ENCODE measurements at places on chromosomes 5 and 9.

DNA sequence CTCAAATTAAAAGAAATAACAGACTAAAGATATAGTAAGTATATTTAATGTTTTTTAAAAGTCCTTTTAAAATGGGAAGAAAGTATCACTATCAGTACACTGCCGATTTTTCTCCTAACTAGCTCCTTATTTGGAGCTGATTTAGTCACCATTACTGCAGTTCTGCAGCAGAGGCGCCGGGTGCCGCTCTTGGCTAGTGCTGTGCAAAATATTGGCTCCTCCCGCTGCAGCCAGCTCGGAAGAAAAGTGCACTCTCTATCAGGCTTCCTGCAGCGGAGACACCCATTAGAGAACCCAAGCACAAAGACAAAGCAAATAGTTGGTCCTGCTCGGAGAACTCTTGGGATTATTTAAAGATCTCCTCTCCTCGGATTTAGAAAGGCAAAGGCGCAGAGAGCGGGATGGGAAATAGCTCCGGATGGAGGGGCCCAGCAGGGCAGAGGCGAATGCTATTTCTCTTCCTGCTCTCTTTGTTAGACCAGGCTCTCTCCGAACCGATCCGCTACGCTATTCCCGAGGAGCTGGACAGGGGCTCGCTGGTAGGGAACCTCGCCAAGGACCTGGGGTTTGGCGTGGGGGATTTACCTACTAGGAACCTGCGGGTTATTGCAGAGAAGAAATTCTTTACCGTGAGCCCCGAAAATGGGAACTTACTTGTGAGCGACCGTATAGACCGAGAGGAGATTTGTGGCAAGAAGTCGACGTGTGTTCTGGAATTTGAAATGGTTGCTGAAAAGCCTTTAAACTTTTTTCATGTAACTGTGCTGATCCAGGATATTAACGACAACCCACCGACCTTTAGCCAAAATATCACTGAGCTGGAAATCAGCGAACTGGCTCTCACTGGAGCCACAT is at the start of gene PCDHGB3:
Gene PCDHGB3, plus strand, starts transcription at position 249 of the 855 bp plus-strand sequence. Its CDS starts 153 bp downstream, at position 402.
- no peak for DNase-seq

- no peak for DNase-seq
Observed at GRCh38 chr5:174204535-174205313, 159.2 kb downstream of the NSG2 start.

GRCh38 chr5:43110606-43111170 is 10.0 kb upstream of the ZNF131 start:
- no peak for DNase-seq

DNA sequence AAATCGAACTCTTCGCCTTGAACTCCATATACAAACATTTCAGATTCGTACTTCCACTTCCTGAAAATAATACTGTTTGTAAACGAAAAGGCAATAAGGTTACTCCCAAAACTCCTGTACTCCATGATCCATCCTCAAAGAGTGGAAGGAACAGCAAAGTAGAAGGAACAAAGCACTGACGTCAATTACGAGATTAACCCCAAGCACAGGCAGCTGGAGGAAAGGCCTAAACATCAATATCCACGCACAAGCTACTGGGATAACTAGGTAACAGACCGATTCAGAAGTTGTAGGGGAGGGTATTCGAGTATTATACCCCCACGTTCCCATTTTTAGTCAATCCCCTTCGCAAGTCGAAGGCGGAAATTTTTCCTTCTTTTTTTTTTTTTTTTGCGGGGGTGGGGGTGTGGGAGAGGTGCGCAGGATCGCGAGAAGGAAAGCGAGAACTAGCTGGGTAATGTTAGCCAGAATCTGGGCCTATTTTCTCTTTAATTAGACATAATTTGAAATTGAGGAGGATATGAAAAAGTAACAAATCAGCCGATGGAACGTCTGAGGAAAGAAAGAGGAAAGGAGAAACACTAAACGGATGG is 909 bp downstream of the AFF4 start:
- DNase-seq, result no peak

- DNase-seq, result no peak
Observed at GRCh38 chr9:29044959-29045358, 1471.7 kb upstream of the C9orf72 start.

DNA sequence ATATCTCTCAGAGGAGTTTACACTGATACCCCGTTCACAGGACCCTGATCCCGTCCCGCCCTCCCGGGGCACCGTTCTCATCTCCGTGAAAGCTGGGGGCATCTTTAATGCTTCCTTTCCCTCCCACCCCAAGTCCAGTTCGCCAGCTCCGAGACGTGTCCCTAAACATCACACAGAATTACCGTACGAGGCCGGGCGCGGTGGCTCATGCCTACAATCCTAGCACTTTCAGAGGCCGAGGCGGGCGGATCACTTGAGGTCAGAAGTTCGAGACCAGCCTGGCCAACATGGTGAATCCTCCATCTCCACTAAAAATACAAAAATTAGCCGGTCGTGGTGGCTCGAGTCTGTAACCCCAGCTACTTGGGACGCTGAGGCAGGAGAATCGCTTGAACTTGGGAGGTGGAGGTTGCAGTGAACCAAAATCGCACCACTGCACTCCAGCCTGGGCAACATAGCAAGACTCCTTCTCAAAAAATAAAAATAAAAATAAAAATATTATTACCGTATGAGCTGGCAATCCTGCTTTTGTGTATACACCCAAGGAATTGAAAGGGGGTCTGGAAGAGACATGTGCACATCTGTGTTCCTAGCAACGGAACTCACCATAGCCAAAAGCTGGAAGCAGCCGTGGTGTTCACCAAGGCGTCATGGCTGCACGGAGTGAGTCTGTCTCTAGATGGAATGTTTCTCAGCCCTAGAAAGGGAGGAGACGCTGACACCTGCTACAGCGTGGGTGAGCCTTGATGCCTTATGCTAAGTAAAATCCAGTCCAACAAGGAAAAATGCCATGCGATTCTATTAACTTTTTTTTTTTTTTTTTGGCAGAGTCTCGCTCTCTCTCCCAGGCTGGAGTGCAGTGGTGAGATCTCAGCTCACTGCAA is 1.2 kb upstream of the ABO start:
- no peak for DNase-seq

DNA sequence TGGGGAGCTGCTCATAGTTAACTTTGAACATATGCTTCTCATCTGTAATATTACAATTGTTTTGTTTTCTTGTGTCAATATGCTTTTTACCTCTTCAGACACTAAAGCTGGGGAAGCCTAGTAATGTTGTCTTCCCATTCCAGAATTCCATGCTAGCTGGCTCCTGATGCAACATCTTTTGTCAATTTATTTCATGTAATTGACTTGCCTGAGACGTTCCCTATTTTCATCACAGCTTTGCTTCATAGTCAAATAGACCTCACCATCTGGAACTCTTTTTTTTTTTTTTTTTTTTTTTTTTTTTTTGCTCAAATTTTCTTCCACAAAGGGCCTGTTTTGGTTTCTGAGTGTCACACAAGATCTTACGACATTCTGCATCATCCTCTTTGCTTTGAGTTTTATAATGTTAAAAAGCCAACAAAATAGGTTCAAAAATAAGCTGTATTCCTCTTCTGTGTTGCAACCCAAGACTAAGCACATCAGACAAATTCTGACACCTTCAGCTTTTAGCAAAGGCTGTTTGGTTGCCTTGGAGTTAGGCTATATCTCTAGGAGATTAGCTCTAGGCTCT is 235.2 kb downstream of the NR3C1 start:
- no peak for DNase-seq

DNA sequence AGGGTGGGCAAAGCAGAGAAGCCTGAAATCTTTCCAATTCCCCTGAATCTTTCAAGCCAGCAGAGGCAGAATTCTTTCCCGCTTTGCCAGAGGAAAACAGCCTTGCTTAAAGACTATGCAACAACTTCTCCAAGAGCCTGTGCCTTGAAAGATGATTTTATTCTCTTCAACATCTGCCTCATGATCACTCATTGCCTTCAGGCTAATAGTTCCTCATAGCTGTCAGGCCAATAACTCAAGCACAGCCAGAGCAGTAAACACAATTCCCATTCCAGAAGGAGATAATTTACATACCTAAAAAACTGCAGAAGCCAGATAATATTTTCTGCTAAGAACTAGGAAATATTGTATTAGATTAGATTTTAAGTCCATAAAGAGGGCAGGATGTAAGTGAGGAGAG is 92.3 kb upstream of the PUM3 start:
- DNase-seq, result no peak

GRCh38 chr5:150279330-150280020 is 10.1 kb downstream of the CAMK2A start:
- no peak for DNase-seq

DNA sequence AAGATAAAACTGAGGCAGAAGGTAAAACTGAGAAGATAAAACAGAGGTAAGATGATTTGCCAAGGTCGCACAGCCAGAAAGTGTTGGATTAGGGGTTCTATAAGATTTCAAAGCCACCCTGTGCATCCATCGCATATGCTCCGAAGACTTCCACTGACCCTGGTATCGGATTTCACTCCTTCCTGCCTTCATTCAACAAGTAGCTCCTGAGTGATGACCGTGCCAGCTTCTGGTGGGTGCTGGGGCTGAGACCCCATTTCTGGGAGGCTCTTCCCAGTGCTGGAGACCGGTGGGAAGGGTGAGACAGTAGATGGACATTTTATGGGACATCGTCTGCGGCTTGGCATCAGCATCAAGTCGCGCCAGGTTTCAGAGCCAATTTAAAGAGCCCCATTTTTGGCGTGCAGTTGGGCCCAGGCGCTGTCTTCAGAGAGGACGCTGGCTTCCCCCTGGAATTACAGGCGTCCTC is 53.7 kb upstream of the DAB2IP start:
- no peak for DNase-seq

DNA sequence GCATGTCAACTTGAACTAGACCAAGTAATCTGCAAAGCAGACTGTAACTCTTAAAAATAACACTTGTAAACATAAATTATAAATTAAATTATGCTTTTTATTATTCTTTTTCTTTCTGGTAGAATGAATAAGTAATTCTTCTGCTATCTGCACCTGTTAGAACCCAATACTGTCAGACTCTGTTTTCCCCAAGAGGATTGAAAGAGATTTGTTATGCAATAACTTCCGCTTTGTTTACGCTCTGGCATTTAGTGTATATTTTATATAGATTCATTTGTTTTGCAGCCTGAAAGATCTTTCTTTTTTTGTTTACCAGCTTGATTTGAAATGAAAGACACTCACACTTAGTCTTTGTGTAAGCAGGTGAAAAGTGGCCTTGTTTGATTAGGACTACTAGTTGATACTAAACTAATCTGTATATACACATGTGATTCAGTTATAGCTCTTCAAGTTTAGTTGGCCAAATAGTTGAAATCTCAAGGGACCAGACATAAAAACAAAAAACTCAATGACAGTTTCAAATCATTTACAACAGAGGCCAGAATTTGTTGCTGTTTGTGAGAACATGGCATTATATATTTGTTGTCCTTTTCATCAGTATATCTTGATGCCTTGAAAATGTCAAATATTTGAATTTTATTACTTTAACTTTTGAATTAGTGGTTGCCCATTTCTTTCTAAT is 155.8 kb downstream of the PBX3 start:
- no peak for DNase-seq

DNA sequence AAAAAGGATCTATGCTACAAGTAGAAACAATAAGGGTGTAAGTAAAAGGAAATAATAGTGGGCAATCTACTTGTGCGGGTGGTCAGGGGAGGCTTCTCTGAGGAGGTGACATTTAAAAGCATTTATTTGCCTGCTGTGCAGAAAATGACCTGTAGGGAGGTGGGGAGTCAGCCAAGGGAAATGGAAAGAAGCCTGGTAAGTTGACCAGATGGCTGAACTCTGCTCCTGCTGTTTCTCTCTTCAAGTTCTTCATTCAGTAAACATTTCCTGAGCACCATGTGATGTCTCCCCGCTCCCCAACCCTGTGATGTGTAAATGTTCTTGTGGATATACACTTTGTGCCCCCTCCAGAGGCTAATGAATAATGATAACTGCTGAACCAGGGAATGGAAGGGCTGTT is 9.9 kb upstream of the SPIN1 start:
- DNase-seq, result no peak

DNA sequence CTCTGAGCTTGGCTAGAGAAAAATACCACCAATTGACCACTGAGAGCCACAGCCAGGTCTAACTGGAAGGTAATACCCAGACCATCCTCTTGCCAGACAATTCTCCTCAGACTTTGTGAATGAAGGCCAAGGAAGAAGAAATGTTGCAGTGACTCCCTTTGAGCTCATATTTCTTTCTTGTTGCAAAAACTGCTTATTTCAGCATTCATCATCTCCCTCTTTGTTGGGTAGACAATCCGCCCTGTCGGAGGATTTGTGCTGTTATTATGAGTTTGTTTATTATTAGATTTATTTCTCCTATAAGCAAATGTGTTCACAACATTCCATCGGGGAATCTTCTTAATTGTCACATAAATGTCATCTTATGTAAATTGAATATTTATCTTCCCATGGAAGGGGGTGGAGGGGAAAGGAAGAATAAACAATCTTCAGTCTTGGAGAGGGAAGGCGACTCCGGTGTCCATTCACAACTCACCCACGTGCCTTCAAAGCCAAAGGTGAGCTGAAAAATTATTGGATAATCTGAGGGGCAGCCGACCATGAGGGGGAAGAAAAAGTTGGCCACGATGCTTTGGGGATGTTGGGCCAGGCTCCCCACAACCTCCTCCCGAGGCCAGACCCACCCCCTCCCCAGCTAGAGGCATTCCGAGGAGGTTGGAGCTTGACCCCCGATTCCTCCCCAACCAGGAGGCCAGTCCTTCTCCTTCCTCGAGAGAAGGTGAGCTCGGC is 1.8 kb upstream of the JADE2 start:
- no peak for DNase-seq

- DNase-seq, result no peak
Observed at GRCh38 chr5:41848983-41849382, 21.2 kb downstream of the OXCT1 start.

GRCh38 chr9:68843239-68843638 is 138.2 kb downstream of the PIP5K1B start:
- no peak for DNase-seq

DNA sequence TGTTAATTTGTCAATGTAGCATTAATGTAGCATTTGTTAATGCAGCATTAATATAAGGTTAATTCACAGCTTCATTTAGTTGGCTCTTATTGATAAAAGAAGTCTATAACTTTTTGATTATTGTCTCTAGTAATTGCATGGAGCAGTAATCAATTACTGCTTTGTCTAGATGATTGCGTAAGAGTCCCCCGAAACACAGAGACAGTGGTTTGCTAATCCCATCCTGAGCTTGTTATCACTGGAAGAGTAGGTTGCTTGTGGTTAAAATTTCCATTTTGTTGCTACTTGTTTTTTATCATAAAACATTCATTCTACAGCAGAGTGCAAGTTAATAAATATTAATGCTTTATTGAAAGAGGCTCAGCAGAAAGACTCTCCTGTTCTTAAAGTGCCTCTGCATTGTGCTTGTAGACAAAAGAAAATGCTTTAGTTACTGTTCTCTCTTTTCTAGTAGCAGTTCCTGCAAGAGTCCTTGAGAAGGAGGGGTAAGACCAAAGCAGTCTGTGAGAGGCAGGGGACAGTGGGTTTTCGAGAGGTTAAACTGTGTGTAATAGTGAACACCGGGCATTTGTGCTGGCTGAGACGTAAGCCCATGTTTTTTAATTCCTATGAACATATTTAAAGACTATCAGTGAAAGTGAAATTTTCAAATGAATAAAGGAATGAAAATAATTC is 291.7 kb downstream of the TRPM3 start:
- no peak for DNase-seq
